ENCODE measurements at places on chromosomes 12 and 14. TPM values are rescaled to one million over a fixed set of nuclear protein-coding genes. Genes with fewer than 3 reads are reported as not detected.

DNA sequence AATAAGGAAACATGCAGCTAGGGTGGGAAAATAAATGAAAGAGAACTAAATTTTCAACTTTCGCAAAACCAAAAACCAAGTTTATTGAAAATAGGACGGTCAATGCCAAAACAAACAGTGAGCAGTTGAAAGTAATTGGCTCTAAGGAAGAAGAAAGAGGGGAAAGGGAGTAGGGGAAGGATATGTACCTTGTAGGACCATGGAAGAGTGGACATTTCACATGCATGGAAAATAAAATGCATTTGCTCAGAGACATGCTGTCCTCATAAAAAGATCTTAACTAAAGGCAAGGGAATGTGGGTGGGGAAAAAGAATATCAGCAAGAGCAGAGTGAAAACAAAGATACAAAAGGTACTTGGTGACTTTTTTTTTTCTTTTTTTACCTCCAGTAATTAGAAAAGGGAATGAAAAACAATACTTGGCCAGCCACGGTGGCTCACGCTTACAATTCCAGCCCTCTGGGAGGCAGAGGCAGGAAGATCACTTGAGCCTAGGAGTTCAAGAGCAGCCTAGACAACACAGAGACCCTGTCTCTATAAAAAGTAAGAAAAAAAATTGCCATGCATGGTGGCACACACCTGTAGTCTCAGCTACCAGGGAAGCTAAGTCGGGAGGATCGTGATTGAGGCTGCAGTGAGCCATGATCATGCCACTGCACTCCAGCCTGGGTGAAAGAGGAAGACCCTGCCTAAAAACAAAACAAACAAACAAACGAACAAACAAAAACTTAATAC is 6.6 kb downstream of the TXNDC16 start:
- DNase-seq: no peak

Gene TXNRD1
- total RNA-seq: 82.7 TPM

DNA sequence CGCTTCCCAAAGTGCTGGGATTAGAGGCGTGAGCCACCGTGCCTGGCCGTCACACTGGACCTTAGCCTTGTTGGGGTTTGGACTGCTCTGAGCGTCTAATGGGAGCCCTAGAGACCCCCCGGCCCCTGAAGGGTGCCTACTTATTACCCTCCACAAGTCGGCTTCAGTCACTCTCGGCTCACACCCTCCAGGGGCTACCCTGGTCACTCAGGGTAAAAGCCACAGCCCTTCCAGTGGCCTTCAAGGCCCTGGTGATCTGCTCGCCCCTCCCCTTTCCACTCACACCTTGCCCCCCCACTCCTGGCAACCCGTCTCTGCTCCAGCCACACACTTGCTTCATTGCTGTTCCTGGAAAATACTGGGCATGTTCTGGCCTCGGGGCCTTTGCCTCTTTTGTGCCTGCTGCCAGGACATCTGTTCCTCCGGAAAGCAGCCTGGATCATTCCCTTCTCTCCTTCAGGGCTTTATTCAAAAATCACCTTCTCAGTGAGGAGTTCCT is 3.6 kb upstream of the MORN3 start:
- no peak for DNase-seq

- DNase-seq: no peak
Measured at GRCh38 chr14:56632195-56632594, 52.6 kb downstream of the TMEM260 start.

Gene PTPRQ
- total RNA-seq: 0.08 TPM

Gene GALNT8
- total RNA-seq: 1.4 TPM

- no peak for DNase-seq
Measured at GRCh38 chr12:123550700-123551099, 17.2 kb upstream of the RILPL1 start.

- DNase-seq: no peak
Measured at GRCh38 chr12:76144245-76144549, 59.7 kb upstream of the NAP1L1 start.

DNA sequence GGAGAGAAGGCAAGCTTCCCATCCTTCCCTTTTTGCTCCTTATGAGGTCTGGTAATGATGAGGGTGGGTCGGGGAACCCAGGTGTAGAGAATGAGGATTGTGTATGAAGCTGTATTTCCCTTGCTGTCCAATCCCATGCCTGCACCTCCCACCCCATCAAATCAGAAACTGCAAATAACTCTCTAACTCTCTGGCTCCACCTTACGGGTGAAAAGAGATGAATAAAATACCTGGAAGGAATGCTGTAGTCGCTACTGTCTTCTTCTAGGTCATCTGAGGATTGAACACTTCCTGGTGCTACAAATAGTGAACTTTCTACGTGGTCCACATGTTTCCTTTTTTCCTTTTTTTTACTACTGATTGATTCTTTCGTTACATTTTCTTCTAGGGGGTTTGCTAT is 38.9 kb upstream of the DICER1 start:
- DNase-seq: no peak
